ENCODE measurements at places on chromosomes 12 and 14.
A peak's percentile ranks its signal among the peaks of the same experiment; 100 is the strongest.

DNA sequence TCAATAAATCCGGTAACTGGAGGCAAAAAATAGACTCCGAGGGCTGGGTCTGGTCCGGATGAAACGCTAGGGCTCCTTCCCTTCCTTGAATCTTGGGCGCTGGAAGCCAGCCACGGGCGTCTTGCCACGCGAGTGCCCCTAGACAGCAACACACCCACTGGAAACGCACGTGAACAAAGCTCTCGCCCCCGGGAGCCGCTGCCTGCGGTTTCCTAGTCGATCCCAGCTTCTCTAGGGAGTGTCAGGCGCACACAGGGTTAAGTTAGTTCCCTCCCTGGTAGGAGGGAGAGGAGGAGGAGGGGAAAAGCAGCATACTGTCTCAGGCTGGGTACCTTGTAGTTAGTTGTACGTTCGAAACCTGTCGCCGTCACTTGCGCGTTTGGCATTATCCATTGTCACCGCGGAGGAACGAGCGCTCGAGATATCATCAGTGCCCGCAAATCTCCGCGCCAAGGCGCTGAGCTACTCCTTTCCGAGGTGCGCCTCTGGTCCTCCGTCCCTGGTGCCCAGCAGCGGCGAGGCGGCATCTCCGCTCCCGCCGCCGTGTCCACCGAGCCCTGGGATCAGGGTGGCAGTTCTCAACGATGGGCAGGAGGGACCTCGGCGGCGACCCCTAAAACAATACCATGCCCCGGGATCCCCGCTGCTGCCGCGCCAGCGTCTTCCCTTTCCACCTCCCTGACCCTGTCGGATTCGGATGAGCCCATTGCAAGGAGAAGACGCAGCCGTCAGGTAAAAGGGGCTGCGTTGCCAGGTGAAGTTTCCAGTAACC lies at the start of gene FLRT2:
TSS of gene FLRT2 (plus strand) at position 342 of the 772 bp plus-strand sequence. CDS start 91,371 bp downstream, outside the sequence.
- no peak for DNase-seq

GRCh38 chr14:95340201-95340697 lies 20.5 kb upstream of the CLMN start:
- no peak for DNase-seq

DNA sequence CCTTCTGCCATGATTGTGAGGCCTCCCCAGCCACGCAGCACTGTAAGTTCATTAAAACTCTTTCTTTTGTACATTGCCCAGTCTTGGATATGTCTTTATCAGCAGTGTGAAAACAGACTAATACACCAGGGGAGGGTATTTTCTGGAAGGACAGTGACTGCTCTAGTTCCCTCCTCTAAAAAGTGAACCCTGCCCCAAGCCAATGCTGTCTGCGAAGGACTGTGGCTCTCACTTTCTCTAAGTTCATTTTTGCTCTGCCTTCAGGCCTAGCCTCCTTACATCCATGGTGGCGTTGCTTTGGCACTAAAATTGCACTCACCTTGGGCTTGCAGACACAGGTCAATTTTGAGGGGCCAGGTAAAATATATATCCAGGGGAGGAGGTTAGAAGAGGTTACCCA lies 323.0 kb downstream of the VRK1 start:
- DNase-seq: no peak

DNA sequence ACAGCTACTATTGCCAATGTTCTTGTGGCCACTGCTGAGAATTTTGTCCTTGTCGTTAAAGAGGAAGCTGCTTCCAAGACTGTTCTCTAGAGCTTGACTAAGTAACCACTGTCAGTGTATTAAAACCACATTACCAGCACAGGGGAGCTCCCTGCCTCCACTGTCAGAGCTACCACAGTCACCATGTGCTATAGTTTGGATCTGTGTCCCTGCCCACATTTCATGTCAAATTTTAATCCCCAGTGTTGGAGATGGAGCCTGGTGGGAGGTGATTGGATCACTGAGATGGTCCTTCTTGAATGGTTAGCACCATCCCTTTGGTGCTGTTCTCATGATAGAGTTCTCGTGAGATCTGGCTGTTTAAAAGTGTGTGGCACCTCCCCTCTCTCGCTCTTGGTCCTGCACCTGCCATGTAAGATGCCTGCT lies 23.2 kb upstream of the RAP1B start:
- peak; percentile 19 for DNase-seq

DNA sequence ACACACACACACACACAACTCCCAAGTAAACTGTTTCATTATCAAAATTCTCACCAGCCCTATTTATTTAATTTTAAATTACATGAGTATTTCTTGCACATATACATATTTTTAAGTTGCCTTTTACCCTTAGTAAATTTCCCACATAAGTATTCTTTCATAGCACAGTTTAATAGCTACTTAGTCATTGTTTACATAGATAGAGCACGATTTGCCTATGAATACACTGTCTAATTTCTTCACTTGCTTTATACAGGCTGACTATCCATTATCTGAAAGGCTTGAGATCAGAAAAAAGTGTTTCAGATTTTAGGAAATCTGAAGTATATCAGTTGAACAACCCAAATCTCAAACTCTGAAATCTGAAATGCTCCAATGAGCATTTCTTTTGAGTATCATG lies 30.9 kb downstream of the NIN start:
- DNase-seq: no peak

- DNase-seq: no peak
Measured at GRCh38 chr12:4246116-4246515, 27.4 kb upstream of the CCND2 start.

DNA sequence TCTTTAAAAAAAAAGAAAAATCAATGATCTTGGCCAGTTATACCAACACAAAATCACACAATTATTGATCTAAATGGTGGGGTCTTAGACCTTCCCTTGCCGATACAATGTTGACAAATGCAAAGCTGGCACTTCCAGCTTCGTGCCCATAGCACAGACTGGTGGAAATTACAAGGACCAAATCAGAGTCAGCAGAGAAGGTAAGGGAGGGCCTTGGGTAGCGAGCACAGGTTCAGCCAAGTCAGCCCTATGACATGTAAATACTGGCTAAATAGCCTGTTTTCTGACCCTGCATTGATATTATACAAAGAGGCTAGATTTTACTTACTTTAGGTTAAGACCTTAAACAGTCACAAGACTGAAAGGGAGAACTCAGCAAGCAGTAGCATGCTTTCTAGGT lies 30.3 kb upstream of the WDR89 start:
- no peak for DNase-seq

DNA sequence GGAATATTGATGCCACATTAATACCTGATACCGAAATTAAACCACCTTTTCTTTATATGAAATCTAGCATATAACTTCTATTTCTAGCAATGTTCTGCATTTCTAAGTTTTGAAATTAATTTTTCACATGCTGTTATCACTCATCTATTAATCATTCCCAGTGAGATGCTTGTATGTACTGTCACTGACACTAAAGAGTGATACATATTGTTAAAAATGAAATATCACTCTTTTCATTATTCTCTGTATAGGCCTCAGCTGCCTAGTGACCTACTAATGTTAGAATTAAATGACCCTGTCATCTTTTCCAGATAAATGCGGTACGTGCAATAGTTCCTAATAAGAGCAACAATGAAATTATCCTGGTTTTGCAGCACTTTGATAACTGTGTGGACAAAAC lies 49.7 kb upstream of the KCNH3 start:
- no peak for DNase-seq

DNA sequence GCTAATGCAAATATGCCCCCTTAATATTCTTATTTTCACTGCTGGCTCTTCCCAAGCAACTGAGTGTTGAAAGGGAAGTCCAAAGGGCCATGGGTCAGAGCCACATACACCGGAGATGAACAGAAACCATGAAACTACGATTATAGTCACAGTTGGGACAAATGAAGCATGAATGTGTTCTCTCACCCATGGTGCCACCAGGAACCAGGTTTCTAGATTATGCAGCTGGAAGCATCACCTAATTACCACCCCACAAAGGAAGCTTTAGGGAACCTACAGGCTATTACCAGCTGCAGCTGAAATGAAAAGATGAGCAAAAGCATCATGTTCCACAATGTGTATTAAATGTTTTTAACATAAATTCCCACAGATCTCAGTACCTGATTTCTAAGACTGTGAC lies 15.4 kb downstream of the TMTC1 start:
- no peak for DNase-seq

- no peak for DNase-seq
Measured at GRCh38 chr14:102323102-102323501, 3.6 kb downstream of the ZNF839 start.

DNA sequence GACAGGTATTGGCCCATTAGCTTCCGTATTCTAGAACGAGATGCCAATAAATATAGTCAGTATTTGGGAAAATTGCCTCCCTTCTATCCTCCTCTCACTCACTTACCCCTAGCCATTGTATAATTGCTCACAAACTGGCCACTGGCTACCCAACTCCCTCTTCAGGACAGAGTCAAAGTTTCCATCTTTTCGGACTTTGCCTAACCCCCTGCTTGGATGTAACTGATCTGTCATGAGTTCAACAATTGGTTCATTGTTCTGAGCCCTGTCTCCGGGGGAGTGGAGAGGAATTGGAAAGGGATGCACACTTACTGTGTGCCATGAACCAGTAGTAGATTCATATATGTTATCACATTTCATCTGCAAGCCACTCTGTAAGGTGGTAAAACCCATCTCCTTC lies 12.2 kb downstream of the MYRFL start:
- DNase-seq: no peak

DNA sequence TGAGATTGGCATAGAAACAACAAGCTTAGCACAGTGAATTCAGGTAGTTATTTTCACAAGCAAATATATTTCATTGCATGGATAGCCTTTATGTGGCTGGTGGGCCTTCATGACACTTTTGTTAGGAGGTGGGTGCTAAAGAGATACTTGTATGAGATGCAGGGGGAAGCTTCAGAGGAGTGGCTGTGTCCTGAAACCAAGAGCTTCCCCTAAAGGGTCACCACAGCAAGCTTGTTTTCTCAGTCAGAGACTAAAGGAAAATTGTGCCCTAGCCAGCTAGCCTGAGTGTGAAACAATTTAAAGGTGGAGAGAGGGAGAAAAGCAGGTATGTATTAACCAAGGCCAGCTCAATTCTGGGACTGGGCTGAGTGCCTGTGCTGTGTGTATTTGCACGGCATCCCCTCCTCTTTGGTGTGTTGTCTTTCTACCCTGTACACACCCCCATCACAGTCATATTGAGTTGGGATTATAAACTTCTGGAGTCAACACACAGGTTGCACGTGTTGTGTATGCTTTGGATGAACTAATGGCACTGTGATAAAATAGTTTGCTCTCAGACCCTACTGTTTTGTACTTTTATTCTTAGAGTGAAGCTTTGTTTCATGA lies 79.2 kb downstream of the RASSF8 start:
- no peak for DNase-seq

GRCh38 chr14:65304963-65305362 lies 107.6 kb upstream of the FUT8 start:
- no peak for DNase-seq

DNA sequence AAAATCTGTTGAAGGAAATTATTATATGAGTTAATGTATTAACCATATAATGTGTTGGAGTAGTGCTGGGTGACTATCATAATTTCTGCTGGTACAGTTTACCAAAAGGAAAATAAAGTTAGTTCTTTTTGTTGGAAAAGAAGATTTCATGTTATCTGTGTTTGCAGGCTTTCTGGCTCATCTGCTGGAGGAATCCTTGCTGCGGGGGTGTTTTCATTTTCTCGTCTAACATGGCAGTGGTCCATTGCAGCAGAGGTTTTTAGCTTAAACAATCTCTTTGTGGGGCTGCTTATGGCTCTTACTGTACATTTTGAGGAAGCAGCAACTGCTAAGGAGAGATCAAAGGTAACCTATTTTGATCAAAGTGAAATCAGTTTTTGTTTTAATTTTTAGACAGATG lies 24.1 kb downstream of the TMEM260 start:
- DNase-seq: no peak

DNA sequence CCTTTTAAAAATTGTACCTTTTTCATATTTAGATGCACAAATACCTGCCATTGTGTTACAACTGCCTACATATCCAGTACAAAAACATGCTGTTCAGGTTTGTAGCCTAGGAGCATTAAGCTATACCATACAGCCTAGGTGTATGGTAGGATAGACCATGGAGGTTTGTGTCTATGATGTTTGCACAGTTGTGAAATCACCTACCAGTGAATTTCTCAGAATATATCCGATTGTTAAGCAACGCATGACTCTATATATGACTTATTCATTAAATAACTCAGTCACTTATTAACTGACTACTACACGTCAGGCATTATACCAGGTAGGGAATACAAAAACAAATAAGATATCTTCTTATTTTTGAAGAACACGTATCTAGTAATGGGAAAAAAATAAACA lies 26.2 kb upstream of the ETNK1 start:
- DNase-seq: no peak

DNA sequence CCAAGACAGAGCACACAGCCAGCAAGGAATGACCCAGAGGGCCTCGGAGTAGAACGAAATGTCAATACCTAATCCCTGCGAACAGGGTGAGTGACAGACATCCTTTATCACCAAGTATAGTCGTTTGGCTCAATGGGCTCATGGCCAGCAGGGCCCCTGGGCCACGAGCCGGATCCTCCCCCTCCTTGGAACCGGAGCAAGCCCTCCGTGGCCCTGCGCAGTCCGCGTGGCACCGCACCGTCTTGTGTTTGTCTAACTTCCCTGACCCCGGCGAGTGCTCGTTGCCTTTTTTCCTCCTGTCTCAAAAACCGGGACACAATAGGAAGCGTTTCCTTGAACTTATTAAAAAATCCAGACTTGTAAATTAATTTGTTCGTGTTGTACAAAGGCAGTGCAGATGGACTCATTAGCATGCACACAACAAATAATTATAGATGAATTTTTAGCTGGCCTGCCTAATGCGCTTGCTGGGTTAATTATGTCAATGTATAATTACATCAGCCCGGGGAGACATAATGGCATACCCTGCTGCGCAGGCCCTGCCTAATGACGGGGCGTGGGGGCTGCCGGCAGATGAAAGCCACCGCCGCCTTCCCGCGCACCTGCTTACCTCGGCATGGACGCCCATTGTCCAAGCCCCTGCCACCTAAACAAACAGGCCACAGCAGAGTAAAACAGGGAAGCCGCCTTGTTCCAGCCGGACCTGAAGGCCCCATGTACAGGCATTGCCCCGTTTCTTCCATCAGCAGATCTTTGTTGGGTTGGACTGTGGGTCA lies 81.6 kb downstream of the PHETA1 start:
- no peak for DNase-seq

GRCh38 chr12:116774020-116774419 lies 35.9 kb downstream of the RNFT2 start:
- no peak for DNase-seq

DNA sequence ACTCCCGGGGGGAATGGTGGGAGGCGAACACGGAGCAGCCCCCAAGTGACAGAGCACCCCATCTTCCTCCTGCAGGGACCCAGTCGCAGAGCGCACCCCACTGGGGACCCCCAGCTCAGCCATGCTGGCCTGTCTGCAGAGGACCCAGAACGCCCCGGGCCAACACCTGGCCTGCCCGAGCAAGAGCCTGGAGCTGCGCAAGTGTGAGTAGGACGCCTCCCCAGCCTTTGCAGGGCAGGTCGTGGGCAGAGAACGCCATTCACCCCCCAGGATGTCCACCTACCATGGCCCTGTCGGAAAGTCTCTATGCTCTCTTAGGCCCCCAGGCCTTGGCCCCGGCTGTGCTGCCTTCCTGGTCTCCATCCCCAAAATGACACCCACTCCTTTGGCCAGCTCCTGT lies 30.4 kb downstream of the FAM222A start:
- DNase-seq: no peak
